ENCODE measurements at places on chromosomes 4 and X.
A peak's percentile ranks its signal among the peaks of the same experiment; 100 is the strongest.

- H3K27me3 ChIP-seq = no peaks in the 10 kb centered on the region
- H3K4me3 ChIP-seq = no peak overlapping the region
- DNase-seq = no peak
These were observed 74.4 kb upstream of the DYNLT3 start for GRCh38 chrX:37921758-37922157.

DNA sequence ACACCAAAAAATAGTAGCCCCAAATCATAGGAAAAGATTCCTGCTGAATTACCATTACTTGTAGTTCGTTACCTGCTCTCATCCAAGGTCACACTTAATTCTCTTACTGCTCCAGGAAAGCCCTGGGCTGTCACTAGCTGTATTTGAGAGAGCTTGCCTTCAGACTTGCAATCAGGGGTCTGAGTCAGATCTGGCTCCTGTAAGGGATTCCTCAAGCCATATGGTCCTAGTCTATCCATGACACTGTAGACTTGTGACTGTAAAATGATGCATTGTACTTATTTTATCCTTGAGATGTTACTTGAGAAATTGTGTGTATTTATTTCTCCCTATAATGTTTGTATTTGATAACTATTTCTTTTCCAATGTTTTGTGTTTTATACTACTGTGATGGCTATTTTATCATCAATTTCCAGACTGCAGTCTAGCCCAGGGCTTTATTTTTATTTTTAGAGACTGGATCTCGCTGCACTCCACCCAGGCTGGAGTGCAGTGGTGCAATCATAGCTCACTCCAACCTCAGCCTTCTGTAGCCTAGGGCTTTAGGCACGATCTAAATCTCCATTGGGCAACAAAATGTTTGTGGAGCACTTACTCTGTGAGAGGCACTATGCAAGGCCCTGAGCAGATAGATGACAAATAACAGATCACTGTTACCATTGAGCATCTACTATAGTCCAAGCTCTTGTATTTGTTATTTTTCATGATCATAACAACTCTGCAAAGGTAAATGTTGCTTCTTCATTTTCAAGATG is 24.2 kb downstream of the ERVMER34-1 start:
- H3K4me3 ChIP-seq = no peak overlapping the region
- H3K27me3 ChIP-seq = no peaks in the 10 kb centered on the region
- no peak for DNase-seq
- no peak overlapping the region for H3K27ac ChIP-seq
- no peaks in the 10 kb centered on the region for H3K4me1 ChIP-seq
- no peaks in the 10 kb centered on the region for H3K36me3 ChIP-seq

GRCh38 chr4:89645482-89645881 is 191.5 kb downstream of the SNCA start:
- H3K27ac ChIP-seq = no peak overlapping the region
- H3K4me1 ChIP-seq = no peaks in the 10 kb centered on the region
- no peak overlapping the region for H3K4me3 ChIP-seq
- DNase-seq = no peak
- H3K27me3 ChIP-seq = no peaks in the 10 kb centered on the region

DNA sequence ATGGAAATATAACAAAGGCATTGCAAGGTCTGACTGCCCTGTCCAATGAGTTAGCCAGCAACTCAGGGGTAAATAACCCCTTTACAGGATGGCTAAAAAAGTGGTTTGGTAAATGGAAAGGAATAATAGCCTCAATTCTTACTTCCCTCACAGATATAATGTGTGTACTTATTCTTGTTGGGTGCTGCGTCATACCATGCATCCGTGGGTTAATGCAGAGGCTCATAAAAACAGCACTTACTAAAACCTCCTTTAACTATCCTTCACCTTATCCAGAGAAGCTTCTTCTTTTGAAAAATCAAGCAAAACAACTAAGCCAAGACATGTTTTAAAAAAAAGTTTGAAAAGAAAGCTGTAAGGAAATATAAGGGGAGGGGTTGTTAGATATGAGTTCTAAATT is 301.0 kb downstream of the PAPSS1 start:
- no peak overlapping the region for H3K27ac ChIP-seq
- H3K27me3 ChIP-seq = no peaks in the 10 kb centered on the region
- no peaks in the 10 kb centered on the region for H3K4me1 ChIP-seq
- H3K36me3 ChIP-seq = no peaks in the 10 kb centered on the region
- H3K4me3 ChIP-seq = no peak overlapping the region

DNA sequence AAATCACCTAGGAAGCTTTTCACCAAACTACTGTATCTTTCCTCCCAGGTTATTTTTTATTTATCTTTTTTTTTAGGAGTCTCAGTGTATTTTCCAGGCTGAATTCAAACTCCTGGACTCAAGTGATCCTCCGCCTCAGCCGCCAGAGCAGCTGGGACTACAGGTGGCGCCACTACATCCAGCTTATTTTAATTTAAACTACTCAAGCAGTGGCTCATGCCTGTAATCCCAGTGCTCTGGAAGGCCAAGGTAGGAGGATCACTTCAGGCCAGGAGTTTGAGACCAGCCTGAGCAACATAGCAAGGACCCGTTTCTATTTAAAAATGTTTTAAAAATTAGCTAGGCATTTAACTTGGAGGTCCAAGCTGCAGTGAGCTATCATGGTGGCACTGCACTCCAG is 37.8 kb downstream of the LEF1 start:
- no peaks in the 10 kb centered on the region for H3K27me3 ChIP-seq
- no peak for DNase-seq
- H3K27ac ChIP-seq = no peak overlapping the region

- no peak overlapping the region for H3K4me3 ChIP-seq
- no peak overlapping the region for H3K27ac ChIP-seq
- H3K36me3 ChIP-seq = no peaks in the 10 kb centered on the region
- H3K4me1 ChIP-seq = no peaks in the 10 kb centered on the region
- H3K27me3 ChIP-seq = no peaks in the 10 kb centered on the region
These were observed 411.3 kb downstream of the SPRY1 start for GRCh38 chr4:123807866-123808265.

- H3K4me1 ChIP-seq = no peaks in the 10 kb centered on the region
- no peak overlapping the region for H3K4me3 ChIP-seq
- no peak for DNase-seq
- H3K27ac ChIP-seq = no peak overlapping the region
These were observed 147.2 kb upstream of the DIPK2B start for GRCh38 chrX:45347877-45348276.

GRCh38 chr4:71994559-71994958 is 37.2 kb upstream of the NPFFR2 start:
- H3K36me3 ChIP-seq = no peaks in the 10 kb centered on the region
- no peak overlapping the region for H3K4me3 ChIP-seq
- H3K4me1 ChIP-seq = no peaks in the 10 kb centered on the region

- H3K4me1 ChIP-seq = no peaks in the 10 kb centered on the region
- H3K27ac ChIP-seq = no peak overlapping the region
- H3K36me3 ChIP-seq = no peaks in the 10 kb centered on the region
- H3K27me3 ChIP-seq = no peaks in the 10 kb centered on the region
These were observed 5.7 kb downstream of the CD99 start for GRCh38 chrX:2696698-2697215.

GRCh38 chr4:1406981-1407656 is 877 bp upstream of the NKX1-1 start:
- H3K36me3 ChIP-seq = no peaks in the 10 kb centered on the region
- H3K27ac ChIP-seq = no peak overlapping the region
- H3K27me3 ChIP-seq = peaks cover 100% of the 10 kb centered on the region
- no peaks in the 10 kb centered on the region for H3K4me1 ChIP-seq
- peak overlapping the region; percentile 33 for H3K4me3 ChIP-seq

- DNase-seq = no peak
- H3K36me3 ChIP-seq = no peaks in the 10 kb centered on the region
- H3K4me3 ChIP-seq = no peak overlapping the region
- no peaks in the 10 kb centered on the region for H3K4me1 ChIP-seq
These were observed 152.8 kb downstream of the ADGRA3 start for GRCh38 chr4:22363036-22363435.

DNA sequence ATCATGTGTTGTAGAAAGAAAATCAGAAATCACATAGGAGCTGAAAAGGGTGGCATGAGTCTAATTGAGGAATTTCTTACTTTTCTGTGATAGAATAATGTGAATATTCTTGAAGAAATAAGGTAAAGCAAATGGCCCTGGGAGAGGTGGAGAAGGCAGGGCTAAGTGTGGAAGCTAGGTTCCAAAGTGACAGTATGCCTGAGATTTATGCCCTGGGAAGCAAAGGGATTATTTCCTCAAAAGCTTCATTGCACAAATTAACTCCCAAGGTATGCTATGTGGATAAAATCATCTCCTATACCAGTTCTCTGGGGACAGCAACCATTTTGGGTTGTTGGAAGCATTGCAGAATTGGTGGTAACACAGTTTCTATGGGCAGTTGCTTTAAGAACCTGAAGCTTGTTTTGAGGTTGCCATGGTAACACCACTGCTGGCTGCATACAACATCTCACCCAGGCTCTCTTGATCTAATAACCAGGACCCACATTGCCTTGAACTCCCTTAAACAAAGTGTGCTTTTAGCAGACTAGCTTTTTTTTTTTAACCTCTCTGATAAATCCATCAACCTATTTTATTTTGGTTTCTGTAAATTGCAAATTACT is 21.0 kb downstream of the MAOA start:
- no peak overlapping the region for H3K4me3 ChIP-seq
- H3K27ac ChIP-seq = no peak overlapping the region
- no peak for DNase-seq
- no peaks in the 10 kb centered on the region for H3K4me1 ChIP-seq

DNA sequence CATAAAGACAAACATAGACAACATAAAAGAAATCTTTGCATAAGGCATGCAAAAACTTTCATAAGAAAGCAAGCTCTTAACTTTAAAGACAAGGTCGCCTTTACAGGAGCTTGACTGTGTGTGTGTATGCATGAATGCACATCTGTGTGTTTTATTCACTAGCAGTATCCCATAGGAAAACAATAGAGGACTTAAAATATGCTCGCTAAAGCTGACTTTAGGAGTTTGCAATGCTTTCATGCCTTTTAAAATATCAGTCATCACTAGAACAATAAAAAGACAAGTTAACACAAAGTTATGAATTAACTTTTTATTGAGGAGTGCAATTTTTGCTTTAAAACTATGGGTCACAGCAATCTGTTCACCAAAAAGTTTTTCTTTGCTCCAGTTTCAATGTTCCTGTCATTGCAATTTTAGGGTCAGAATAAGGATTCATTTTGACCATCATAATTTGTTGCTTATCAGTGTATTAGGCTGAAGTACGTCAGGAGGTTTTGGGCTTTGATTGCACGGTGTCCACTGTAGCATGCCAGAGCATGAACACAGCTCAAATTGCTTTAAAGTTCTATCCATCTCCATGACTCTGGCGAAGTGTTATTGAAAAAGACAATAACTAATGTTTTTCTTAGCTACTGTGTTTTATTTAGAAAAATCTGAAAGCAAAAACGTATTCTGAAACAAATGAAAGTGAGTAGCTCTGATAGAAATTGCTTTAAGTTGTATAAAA is 36.9 kb downstream of the ANXA10 start:
- no peak overlapping the region for H3K27ac ChIP-seq
- no peak for DNase-seq
- no peaks in the 10 kb centered on the region for H3K36me3 ChIP-seq
- H3K27me3 ChIP-seq = no peaks in the 10 kb centered on the region
- H3K4me3 ChIP-seq = no peak overlapping the region

GRCh38 chrX:41026702-41027078 is 58.6 kb upstream of the USP9X start:
- H3K4me3 ChIP-seq = no peak overlapping the region
- no peaks in the 10 kb centered on the region for H3K27me3 ChIP-seq
- H3K36me3 ChIP-seq = no peaks in the 10 kb centered on the region
- DNase-seq = no peak
- H3K27ac ChIP-seq = no peak overlapping the region
- no peaks in the 10 kb centered on the region for H3K4me1 ChIP-seq

DNA sequence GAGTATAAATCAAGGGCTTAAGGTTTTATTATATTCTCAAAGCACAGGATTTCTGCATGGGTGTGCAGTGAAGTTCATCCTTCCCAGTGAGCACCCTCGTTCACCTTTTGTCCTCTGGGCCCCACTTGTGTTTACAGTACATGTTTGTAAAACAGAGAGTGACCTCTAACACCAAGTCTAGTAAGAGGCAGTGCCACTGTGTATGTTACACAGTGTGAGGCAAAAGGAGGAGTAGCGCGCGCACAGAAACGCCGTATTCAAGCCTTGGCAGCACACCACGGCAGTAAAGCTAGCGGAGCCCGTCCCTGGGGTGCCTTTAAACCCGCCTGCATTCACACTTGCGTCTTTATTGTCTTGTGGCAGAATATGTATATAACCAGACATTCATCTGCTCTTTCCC is 51.9 kb downstream of the CCNI start:
- DNase-seq = no peak
- no peaks in the 10 kb centered on the region for H3K27me3 ChIP-seq
- H3K36me3 ChIP-seq = no peaks in the 10 kb centered on the region

GRCh38 chrX:100445593-100445992 is 35.5 kb upstream of the PCDH19 start:
- H3K4me1 ChIP-seq = no peaks in the 10 kb centered on the region
- DNase-seq = no peak

- H3K36me3 ChIP-seq = no peaks in the 10 kb centered on the region
- H3K4me3 ChIP-seq = peak overlapping the region; percentile 82
- peak overlapping the region; percentile 73 for H3K27ac ChIP-seq
- H3K4me1 ChIP-seq = no peaks in the 10 kb centered on the region
- H3K27me3 ChIP-seq = no peaks in the 10 kb centered on the region
- DNase-seq = peak; percentile 84
These were observed 4.5 kb upstream of the PLCXD1 start for GRCh38 chrX:276581-277201.

DNA sequence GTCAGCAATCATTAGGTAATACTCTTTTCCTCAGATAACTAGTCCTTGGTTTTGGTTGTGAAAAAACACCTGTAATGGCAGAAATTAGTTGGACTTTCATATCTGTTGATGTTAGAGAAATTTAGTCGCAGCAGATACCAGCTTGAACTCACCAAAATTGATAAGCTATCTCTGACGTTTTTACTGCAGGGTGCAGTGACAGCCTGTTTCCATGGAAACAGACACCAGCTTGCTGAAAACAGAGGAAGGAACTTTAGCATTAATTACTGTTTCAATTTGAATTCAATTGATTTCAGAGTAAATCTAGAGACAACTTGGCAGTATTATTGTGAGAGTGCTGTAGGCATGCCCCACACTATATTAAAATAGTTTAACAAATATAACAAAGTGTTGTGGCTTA is 246.5 kb downstream of the PPP1R2C start:
- H3K27me3 ChIP-seq = no peaks in the 10 kb centered on the region
- no peak for DNase-seq
- no peaks in the 10 kb centered on the region for H3K4me1 ChIP-seq
- H3K27ac ChIP-seq = no peak overlapping the region
- no peaks in the 10 kb centered on the region for H3K36me3 ChIP-seq

GRCh38 chr4:94689155-94689860 is 68.4 kb upstream of the BMPR1B start:
- H3K27ac ChIP-seq = no peak overlapping the region
- no peaks in the 10 kb centered on the region for H3K36me3 ChIP-seq
- no peak overlapping the region for H3K4me3 ChIP-seq
- H3K27me3 ChIP-seq = no peaks in the 10 kb centered on the region

DNA sequence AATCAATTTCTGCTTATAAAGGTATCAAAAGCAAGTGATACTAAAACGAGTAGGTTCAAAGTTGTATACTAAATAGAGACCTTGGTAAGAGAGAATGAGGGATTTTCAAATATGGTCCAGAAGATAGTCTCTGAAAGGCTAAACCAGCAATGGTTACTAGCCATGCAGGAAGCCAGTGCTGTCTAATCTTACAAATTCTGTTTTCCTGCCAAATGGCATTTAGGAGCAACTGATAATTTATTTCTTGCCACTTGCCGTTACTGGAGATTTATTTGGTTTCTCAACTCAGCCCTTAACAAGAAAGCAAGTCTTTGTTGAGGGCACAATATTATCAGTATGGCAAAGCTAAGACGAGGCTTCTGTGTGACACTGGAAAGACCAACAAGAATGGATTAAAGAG is 47.2 kb downstream of the MAP7D3 start:
- H3K4me1 ChIP-seq = no peaks in the 10 kb centered on the region
- no peak for DNase-seq
- H3K36me3 ChIP-seq = no peaks in the 10 kb centered on the region
- no peaks in the 10 kb centered on the region for H3K27me3 ChIP-seq

Data from breast epithelium (tissue), 4 donors.